ENCODE measurements at places on chromosomes 7 and 10.
A peak's percentile ranks its signal among the peaks of the same experiment; 100 is the strongest.

- DNase-seq = no peak
Observed at GRCh38 chr10:115895166-115895565, 377.8 kb downstream of the GFRA1 start.

GRCh38 chr7:95718577-95719410 is 53.6 kb upstream of the DYNC1I1 start:
- no peak for DNase-seq

DNA sequence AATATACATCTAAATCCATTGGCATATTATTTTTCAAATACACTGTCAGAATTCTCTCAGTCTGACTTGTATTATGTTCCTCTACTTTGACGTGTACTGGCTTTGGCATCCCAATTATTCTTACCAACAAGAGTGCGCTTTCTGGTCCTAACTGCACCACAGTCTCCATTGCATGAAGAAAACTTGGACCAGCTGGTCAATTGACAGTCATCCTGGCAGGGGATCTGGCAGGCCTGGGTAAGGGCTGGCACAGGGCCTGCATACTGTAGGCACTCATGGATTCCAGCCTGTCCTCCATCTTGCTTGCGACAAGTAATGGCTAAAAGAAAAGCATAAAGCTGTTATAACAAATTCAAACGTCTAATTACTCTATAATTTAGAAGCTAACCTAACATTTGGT is 384.9 kb downstream of the THSD7A start:
- DNase-seq = no peak

- no peak for DNase-seq
Observed at GRCh38 chr7:68542831-68543230, 1055.4 kb upstream of the AUTS2 start.

GRCh38 chr10:17196045-17196444 is 5.4 kb downstream of the TRDMT1 start:
- DNase-seq = no peak

- no peak for DNase-seq
Observed at GRCh38 chr7:92731335-92732063, 104.9 kb downstream of the CDK6 start.

DNA sequence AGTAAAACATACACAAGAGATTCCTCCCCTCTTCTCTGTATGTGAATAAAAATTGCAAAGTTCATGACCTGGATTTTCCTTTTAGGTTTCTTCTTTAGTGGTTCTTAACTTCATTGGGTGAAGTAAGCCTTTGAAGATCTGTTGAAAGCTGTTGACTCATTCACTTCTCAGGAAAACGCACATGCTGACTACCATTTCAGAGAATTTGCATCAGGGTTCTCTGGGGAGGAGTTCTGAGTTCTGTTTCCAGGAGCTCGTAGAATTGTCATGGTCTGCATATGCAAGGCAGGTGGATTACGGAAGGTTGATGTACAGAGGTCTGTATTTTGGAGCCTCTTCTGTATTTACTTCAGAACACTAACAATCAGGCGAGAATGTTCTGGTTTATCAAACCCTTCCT is 962 bp upstream of the SLC26A4 start:
- no peak for DNase-seq

DNA sequence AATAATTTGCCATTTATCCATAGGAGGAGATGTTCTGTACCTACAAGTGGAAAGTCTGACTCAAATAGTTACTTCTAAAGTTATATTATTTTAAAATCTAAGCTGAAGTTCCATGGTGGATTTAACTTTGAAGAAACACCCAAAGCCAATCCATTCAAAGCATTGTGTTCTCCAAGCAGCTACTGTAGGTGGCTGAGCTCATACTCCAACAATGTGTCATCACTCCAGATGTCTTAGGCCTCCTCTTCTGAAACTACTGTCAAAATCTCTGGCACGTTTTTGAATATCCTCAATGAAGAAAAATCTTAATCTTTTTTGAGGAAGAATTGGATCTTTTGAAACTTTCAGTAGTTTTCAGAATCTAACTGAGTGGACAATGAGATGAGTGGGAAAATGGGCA is 169.1 kb downstream of the PTEN start:
- DNase-seq = no peak

- DNase-seq = no peak
Observed at GRCh38 chr7:79272066-79272669, 181.3 kb downstream of the MAGI2 start.

DNA sequence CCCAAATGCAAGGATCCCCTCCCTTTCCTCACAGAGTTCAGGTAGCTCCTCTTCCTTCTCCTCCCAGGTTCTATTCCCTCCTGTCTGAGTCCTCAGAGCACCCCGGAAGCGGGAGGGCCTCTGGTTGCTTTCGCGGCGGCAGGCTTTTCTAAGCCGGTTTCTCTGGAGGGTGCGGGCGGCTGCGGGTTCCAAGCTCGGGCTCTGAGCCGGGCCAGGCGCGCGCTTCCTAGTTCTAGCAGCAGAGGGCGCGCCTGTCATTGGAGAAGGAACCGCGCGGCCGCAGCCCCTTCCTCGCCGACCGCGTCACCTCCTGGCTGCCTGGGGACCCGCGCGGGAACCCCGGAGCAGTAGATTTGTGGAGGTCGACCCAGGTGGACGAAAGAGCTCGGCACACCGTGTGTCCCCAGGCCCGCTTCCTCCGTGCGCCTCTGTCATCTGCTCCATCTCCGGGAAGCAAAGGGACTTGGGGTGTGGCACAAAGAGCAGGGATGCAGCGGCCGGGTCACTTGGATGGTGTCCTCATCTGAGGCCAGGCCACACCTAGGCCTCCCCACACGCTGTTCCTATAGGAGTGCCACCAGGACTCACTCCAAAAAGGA is 389.0 kb upstream of the PODXL start:
- DNase-seq = peak; percentile 37

DNA sequence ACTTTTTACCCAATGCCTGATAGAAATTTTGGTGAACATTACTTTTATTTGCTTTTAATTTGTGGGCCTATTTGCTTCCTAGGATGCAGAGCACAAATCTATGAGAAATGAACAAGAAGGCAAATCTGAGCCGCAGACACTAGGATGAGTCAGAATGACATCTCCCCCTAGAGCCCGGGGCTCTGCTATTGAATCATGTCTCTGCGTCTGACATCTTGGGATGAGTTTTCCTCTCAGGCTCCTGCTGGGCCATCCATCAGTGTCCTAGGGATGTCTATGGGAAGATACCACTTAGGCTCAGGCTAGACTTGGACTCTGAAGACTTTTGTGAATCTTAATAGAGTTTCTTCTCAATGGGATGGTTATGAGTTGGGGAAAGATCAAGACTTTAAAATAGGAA is 157.3 kb upstream of the MTPN start:
- no peak for DNase-seq

DNA sequence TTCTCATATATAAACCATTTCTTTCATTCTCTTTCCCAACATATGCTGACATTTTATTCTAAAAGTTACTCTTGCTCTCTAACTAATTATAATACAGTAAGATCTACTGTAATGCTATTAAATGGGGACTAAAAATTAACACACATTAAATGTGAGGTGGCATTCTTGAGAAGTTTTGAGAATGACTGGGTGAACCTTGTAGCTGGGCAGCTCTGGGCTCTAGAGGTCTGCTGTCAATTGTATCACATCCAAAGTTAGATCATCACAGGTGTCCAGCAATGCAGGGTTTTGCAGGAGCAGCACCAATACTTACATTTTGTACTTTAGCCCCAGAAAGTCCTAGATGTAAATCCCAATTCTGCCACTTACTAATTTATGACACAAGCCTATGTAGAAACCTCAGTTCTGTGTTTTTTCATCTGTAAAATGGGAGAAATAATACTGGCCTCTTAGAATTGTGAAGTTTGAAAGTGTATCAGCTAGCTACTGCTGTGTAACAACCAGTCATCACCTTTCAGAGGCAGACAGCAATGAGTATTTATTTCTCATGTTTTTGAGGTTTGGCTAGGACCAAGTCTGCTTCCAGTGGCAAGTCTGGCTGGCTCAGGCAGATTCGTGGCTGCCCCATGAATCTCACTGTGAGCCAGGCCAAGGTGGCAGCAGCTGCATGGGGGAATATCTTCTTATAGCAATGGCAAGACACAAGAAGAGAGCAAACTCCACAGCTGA is 79.6 kb upstream of the EMX2 start:
- DNase-seq = no peak

DNA sequence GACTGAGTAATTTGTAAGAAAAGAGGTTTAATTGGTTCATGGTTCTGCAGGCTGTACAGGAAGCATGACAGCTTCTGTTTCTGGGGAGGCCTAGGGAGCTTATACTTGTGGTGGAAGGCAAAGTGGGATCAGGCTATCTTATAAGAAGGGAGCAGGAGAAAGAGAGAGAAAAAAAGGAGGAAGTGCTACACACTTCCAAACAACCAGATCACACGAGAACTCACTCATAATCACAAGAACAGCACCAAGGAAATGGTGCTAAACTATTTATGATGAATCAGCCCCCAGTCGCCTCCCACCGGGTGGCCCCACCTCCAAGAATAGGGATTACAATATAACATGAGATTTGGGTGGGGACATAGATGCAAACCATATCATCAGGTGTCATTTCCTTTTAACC is 89.1 kb upstream of the KCNMA1 start:
- DNase-seq = no peak

DNA sequence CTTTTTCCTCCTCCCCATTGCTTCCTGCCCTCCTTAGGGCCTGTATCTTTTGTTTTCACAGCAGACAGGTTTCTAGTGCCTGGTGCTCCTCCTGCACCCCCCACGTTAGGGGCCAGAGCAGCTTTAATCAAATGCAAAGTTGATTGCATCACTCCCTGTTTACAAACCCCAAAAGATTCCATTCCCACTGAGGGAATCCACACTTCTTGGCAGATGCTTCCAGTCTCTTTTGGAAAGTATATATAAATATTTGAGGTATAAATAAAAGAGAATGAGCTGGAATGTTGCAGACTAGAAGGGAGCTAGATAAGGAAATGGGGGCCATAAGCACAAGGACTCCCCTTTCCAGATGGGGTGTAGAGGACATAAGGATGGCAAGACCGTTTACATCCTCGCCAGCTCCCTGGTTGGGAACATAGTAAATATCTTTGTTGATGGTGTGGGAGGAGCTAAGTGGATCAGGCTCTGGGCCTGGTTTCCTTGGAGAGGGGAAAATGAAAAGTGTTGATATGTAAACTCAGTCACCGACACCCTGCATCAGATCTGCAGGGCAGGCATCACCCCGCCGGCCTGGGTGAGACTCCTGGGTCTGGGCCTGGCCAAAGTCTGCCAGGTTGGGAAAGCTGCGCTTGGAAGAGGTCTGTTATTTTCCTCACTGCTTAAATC is 6.2 kb downstream of the RARRES2 start:
- DNase-seq = no peak

GRCh38 chr10:7283246-7283645 is 127.6 kb downstream of the SFMBT2 start:
- DNase-seq = no peak

DNA sequence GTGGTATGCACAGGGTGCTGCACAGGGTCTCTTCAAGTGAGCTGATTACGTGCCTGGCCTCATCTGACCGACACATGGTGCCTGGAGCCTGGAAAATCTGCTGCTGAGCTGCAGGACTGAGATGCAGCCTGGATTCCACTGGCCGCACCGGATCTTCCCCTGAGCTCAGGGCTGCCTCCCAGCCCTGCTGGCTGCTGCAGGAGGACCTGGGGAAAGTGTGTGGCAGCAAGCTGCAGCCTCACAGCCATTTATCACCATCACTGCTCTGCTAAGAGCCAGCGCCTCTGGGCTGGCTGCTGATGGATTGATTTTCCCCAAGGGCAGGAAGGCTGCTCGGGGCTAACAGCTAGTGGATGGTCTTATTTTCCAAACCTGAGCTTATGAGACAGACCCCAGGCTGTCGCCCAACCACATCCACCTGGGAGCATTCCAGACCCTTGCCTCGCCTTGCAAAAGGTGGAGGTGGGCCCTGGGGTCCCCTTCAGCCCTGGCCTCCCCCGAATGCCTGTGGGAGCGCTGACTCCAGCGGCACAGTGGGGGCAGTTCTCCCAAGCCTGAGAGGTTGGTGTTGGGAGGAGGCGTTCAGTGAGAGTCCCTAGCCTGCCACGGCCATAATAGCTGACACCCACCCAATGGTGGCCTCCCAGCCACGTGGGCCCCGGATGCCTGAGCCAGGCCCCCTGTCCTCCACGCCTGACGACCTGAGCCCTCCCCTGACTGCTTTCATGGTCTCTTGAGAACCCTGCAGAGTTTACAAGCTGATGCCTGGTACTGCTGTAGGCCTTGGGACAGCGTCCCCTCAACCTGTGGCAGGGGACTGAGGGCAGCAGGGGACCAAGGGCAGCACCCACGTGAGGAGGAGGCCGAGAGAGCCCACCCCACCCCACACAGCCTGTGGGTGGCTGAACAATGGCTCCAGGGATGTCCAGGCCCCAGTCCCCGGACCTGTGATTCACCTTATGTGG is 38.2 kb downstream of the STK32C start:
- DNase-seq = no peak

- DNase-seq = no peak
Observed at GRCh38 chr10:118447478-118448270, 105.5 kb upstream of the FAM204A start.

Data from occipital lobe (tissue), 3 donors.